Activated naive CD4-positive, alpha-beta T cell treated with anti-CD3 and anti-CD28 coated beads, Interleukin-2, amount 50 U/mL, for 16 hours (primary cell): ENCODE measurements at places on chromosomes 4 and X.

DNA sequence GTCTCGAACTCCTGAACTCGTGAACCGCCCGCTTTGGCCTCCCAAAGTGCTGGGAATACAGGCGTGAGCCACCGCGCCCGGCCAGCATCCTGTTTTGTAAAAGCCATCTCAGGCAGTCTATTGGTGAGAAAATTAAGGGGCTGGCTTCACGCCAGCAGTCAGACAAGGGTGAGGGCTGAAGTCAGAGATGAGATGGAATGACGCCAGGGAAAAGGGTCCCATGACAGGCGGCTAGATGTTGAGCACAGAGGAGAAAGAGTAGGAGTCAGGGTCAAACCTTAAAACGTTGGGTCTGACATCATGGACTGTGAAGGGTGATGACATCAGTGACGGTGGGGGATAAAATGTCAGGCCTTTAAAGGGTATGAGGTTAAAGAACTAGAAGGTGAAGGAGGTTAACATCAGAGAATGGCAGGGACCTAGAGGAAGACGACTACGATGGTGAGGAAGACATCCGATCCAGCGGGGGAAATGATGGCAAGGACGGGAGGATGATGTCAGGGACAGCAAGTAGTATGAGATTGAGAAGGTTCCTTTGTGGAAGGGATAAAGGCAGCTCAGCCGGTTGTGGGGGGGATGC is 504 bp upstream of the RBM3 start:
- DNase-seq: no peak

DNA sequence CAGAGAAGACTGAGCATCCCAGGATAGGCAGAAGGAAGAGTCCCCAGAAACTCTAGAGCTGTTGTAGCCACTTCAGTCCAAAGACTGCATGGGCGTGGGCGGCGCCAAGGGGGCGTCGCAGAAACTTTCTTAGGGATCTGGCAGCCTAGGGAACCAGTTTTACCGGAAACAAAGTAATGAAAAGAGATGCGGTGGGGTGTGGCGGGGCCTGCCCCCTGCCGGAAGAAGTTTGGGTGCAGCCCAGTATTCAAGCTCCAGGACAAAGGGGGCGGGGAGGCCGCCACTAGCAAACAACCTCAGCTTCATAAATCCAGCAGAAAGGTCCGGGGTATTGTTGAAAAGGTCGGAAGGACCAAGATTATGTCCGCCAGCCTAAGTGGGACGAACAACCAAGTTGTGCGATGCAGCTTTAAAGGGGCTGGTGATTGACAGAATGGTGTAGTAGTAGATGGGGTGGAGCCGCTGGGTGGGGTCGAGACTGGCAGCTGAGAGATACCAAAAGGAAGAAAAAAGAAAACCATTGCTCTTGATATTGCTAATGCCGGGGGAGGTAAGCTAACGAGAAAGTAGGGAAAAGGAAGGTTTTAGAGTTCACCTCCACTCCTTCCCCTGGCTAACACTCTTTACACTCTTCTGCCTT is 190.5 kb downstream of the RRAGB start:
- peak; percentile 42 for DNase-seq

- DNase-seq: no peak
Observed at GRCh38 chrX:52341493-52341892, 27.3 kb upstream of the XAGE2 start.

GRCh38 chr4:13555325-13555724 is 11.0 kb upstream of the NKX3-2 start:
- DNase-seq: no peak

DNA sequence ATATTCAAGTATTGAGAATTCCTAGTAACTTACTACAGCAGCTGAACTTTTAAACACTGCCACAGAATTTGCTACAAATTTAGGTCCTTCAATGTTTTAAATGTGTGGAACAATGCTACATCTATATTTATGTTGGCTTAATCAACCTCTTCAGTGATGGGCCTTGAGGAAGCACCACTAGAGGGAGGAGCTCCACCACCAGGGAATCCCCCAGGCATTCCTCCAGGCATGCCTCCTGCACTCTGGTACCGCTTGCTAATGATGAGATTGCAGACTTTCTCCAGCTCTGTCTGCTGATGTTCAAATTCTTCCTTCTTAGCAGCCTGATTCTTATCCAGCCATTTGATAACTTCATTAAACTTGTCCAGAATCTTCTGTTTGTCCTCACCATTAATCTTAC is 190.8 kb downstream of the HTR2C start:
- DNase-seq: no peak

- no peak for DNase-seq
Observed at GRCh38 chr4:107182347-107182746, 146.2 kb upstream of the DKK2 start.

DNA sequence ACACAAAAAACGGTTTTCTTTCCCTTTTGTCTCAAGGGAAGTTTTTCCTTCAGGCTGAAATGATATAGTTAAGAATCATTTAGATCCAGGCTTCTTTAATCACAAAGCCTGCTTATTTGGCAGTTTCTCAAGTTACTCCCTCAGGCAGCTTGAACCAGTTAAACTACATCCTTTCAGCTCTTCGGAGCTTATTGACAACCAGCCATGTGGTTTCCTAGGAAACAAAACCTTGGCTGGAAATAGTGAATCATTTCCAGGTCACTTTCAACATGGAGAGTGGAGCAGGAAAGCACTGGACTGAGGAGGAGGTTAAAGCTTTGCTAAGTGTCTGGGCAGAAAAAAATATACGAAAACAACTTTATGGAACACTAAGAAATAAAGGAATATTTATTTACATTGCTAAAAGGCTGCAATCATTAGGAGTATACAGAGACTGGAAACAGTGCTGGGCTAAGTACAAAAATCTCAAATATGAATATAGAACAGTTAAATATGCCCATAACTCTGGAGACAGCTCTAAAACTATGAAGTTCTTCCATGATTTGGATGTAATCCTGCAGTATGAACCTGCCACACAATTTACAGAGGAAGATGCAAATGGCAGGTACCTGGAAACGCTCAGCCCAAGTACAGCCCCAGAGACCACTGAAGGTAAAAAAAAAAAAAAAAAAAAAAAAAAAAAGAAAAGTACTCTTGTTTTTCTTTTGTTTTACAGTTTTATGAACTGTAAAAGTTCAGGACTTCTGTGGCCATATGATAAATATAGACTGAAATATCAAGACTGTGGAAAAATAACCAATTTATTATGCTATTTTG is 23.2 kb upstream of the AASDH start:
- DNase-seq: no peak

DNA sequence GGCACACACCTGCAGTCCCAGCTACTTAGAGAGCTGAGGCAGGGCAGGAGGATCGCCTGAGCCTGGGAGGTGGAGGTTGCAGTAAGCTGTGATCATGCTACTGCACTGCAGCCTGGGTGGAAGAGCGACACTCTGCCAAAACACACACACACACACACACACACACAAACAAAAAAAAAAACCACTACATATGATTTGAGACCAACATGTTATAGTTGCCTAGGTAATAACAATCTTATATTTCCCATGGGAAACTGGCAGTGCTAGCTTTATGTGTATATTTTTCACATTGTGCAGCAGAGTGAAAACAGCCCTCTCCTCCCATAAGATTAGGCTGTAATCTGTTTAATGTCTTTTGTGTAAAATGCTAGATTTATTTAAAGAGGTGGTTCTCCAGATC is 3.1 kb upstream of the FAM241A start:
- no peak for DNase-seq

- DNase-seq: no peak
Observed at GRCh38 chr4:80192937-80193336, 4.4 kb upstream of the PRDM8 start.
